H1 (cell line): ENCODE measurements at places on chromosomes 12 and 14. TPM values are rescaled to one million over a fixed set of nuclear protein-coding genes. Genes with fewer than 3 reads are reported as not detected.

- peaks cover 12% of the 10 kb centered on the region for H3K4me1 ChIP-seq
- peaks cover 58% of the 10 kb centered on the region for H3K27me3 ChIP-seq
- H3K4me3 ChIP-seq: peak overlapping the region; percentile 59
- H3K27ac ChIP-seq: no peak overlapping the region
Measured at GRCh38 chr14:38208618-38209562, 1.2 kb downstream of the SSTR1 start.

The DENND5B gene
- polyA plus RNA-seq: 7.8 and 13.4 TPM in 2 replicates

- H3K4me1 ChIP-seq: no peaks in the 10 kb centered on the region
- no peaks in the 10 kb centered on the region for H3K36me3 ChIP-seq
- H3K27me3 ChIP-seq: no peaks in the 10 kb centered on the region
- DNase-seq: no peak
- no peak overlapping the region for H3K4me3 ChIP-seq
Measured at GRCh38 chr14:51609955-51610283, 41.8 kb upstream of the FRMD6 start.

The ADAM20 gene
- 0.08 and 0.11 TPM in 2 replicates for polyA plus RNA-seq

- no peaks in the 10 kb centered on the region for H3K36me3 ChIP-seq
- H3K27me3 ChIP-seq: no peaks in the 10 kb centered on the region
- DNase-seq: no peak
- H3K4me3 ChIP-seq: no peak overlapping the region
- H3K4me1 ChIP-seq: no peaks in the 10 kb centered on the region
Measured at GRCh38 chr12:9072481-9073038, 43.2 kb downstream of the A2M start.

DNA sequence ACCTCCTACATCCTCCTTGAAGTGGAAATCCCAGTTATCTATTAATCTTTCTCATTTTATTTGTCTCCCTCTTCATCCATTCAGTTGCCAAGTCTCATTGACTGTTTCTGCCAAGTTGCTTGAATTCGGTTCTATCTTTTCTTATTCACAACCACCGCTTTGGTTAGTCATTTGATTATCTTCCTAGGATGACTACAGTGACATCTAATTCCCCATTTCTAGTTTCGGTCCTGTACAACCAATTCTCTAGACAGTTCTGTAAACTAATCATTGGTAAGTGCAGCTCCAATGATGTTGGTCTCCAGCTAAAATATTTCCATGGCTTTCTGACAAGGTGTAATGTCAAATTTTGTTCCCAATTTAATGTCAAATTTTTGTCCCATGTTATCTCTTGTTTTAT, 220.1 kb downstream of the ADAMTS20 start:
- no peaks in the 10 kb centered on the region for H3K4me1 ChIP-seq
- no peak overlapping the region for H3K27ac ChIP-seq

- peaks cover 6% of the 10 kb centered on the region for H3K4me1 ChIP-seq
- H3K27ac ChIP-seq: no peak overlapping the region
- no peak overlapping the region for H3K4me3 ChIP-seq
- H3K36me3 ChIP-seq: no peaks in the 10 kb centered on the region
- H3K27me3 ChIP-seq: no peaks in the 10 kb centered on the region
Measured at GRCh38 chr14:99286761-99287160, 14.8 kb upstream of the BCL11B start.

GRCh38 chr14:28780843-28781820, 14.5 kb downstream of the FOXG1 start:
- peaks cover 4% of the 10 kb centered on the region for H3K4me1 ChIP-seq
- H3K36me3 ChIP-seq: no peaks in the 10 kb centered on the region
- no peak overlapping the region for H3K27ac ChIP-seq
- H3K4me3 ChIP-seq: no peak overlapping the region
- no peak for DNase-seq
- H3K27me3 ChIP-seq: peaks cover 40% of the 10 kb centered on the region

DNA sequence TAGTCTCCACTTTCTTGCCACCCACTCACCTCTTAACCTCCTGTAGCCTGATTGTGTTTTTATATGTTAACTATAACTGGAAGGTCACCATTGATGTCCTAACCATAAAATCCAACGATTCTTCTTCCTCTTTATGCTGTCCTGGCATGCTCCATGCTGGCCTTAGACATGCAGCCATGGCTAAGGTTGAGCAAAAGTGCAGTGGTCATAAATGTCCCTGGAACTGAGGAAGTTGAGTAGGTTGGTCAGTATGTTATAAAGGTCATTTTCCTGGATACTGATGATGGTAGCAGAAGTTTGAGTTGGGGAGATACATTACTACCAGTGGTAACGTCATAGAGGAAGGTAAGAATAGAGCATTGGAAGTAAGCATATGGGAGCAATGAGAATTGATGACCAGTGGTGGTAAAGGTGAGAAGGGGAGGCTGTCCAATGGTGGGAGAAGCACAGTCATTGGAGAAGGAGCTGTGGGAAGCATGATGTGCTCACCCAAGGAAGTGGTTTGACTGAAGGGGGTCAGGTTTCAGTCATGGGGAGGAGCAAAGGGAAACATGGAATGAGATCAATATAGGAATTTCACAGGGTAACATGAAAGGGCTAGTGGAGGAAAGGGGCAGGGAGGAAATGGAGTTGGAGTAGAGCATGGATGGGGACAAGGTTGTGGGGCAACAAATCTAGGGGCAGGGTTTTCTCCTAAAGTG, 240.8 kb downstream of the DACT1 start:
- no peaks in the 10 kb centered on the region for H3K36me3 ChIP-seq
- H3K27me3 ChIP-seq: no peaks in the 10 kb centered on the region
- no peak overlapping the region for H3K27ac ChIP-seq
- no peaks in the 10 kb centered on the region for H3K4me1 ChIP-seq
- H3K4me3 ChIP-seq: no peak overlapping the region
- DNase-seq: no peak

DNA sequence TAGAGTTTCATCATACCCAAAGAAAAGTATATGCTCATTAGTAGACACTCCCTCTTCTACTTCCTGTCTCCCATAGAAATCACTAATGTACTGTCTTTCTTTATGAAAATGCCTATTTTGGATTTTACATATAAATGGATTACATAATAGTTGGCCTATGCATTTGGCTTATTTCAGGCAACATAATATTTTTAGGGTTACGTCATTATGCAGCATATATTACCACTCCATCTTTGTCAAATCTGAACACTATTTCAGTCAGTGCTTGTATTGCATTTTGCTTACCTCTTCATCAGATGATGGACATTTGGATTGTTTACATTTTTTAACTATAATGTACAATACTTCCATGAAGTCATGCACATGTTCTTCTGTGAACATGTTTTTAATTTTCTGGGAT, 1406.1 kb downstream of the LRFN5 start:
- no peaks in the 10 kb centered on the region for H3K4me1 ChIP-seq
- no peak overlapping the region for H3K27ac ChIP-seq
- H3K4me3 ChIP-seq: no peak overlapping the region

DNA sequence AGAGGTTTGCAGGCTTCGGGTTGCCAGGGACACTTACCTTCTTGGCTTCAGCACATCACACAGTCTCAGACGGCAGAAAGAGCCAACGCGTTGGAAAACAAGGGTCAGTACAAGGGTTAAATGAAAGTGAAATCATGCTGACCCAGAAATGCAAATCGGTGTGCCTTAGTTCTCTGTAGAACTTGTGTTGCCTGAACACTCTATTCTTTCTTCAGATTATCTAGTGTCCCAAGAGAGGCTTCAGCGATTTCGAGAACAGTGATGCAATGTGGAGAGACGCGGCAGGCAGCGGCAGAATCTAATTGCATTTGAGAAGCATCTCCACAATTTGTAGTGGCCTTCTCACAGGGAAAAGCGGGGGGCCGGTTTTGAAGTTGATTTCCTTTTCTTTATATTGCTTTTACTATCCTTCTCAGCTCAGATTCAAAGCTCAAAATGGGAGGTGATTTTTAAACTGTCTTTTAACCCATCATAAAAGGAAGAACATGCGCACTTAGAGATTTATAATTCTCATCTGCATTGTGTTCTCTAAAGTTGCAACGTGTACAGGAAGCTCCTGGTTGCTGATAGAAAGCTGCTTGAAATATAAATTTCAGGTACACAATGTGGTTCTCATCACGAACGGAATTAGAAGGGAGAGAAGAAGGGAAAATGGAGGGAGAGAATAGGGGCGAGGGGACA, 67.8 kb upstream of the EGLN3 start:
- no peak overlapping the region for H3K27ac ChIP-seq
- H3K36me3 ChIP-seq: no peaks in the 10 kb centered on the region
- DNase-seq: no peak
- H3K4me3 ChIP-seq: no peak overlapping the region

GRCh38 chr14:87705439-87705896, 287.5 kb downstream of the GALC start:
- H3K4me3 ChIP-seq: no peak overlapping the region
- no peaks in the 10 kb centered on the region for H3K4me1 ChIP-seq
- H3K27me3 ChIP-seq: no peaks in the 10 kb centered on the region
- DNase-seq: no peak
- H3K27ac ChIP-seq: no peak overlapping the region
- H3K36me3 ChIP-seq: no peaks in the 10 kb centered on the region
